ENCODE measurements at places on chromosomes 16 and 17.

GRCh38 chr17:28500712-28501379 is 5.3 kb upstream of the FOXN1 start:
- peak; percentile 31 for DNase-seq

DNA sequence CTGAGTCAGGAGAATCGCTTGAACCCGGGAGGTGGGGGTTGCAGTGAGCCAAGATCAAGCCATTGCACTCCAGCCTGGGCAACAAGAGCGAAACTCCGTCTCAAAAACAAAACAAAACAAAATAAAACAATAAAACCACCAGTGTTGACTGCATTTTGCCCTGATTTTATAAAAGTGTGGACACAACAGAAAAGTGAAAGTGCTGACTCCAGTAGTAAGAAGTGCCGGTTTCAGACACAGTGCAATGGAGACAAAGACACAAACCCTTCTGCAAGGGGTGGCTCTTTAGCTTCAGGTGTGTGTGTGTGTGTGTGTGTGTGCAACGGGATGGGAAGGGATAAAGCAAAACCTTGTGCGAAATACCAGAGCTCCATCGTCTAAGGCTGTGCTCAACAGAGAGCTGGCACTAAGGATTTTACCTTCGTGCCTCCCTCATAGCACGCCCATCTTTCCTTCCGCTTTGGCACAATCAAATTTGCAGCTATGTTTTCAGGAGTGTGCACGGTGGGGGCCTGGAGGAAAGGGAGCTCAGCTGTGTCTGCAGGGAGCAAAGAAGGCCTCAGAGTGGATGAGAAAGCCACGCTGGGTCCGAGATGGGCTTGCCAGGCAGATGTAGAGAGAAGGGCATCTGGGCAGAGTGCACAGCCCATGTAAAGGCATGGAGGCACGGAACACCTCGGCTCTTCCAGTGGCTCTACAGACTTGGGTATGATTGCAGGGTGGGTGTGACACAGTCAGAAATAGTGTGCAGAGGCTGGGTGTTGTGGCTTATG is 15.5 kb downstream of the MXRA7 start:
- no peak for DNase-seq

- DNase-seq = no peak
Observed at GRCh38 chr16:49651996-49652395, 203.9 kb downstream of the ZNF423 start.

DNA sequence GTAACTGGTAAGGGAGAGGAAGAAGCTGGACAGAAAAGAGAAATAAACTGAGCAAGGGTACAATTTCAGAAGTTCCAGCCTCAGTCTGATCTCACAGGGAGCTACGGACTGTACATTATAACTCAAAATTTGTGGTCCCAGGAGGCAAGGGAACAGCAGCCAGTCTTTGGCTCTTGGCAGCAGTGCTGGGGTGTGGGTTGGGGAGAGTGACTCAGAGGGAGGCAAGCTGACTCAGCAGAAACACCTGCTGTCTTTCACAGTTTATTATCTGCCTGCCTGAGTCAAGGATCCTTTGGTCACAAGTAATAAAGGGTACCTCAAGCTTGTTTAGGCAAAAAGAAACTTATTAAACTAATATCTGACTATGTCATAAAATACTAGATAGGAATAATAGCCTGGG is 73.5 kb upstream of the KIF2B start:
- no peak for DNase-seq

- no peak for DNase-seq
Observed at GRCh38 chr16:89178453-89179147, 7.1 kb downstream of the CDH15 start.

GRCh38 chr16:70687671-70688245 is 1.9 kb upstream of the MTSS2 start:
- no peak for DNase-seq

- no peak for DNase-seq
Observed at GRCh38 chr16:87572959-87573358, 29.3 kb upstream of the JPH3 start.

DNA sequence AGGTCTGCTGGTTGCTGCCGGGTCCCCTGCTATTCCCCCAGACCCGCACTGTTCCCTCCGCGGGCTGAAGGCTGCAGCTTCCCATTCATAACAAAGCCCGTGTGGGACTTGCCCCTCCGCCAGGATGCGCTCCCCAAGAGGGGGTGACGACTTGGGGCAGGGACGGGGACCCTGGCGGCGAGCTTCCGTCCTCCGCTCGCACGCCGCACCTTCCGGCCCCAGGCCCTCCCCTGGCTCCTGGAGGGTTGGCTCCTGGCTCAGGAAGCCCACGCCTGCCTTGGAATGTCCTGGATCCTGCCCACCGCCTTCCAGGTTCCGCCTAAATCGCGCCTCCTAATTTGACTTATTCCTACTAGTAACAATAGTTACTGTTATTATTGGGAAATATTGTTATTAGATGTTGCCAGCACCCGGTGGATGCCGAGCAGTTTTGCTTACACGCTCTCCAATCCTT is 1.1 kb upstream of the TFAP4 start:
- DNase-seq = no peak

DNA sequence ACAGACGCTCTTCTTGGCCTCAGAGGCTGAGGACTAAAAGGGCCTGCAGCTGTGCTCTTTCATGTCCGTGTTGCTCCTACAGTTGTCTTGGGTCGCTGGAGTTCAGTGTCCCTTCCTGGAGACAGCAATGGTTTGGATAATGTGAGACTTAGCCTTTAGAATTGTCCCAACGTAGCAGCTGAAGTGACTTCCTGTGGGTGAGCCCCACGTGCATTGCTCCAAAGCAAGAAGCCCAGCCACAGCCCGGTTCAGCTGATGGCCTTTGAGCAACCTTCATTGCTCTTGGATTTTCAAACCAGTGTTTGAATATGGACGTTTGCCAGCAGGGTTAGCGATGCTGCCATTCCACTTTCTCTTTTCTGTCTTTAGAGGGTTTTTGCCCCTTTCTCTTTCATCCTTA is 19.7 kb downstream of the TMEM11 start:
- no peak for DNase-seq

DNA sequence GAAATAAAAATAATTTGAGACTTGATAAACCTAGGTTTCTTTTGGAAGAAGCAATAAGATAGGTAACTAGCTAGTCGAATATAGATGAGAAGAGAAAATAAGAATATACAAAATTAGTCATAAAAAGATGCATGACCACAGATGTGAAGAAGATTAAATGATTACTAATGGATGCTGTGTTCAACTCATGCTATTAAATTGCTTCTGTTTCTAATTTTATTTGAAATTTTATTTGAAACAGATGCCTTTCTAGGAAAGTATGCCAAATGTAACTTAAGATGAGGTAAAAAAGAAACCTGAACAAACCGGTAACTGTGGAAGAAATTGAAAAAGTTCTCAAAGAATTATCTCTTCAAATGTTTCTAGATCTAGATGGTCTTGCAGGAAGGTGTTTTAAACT is 91.6 kb downstream of the OR1D5 start:
- no peak for DNase-seq

GRCh38 chr16:77288222-77288621 is 89.0 kb downstream of the SYCE1L start:
- DNase-seq = no peak

DNA sequence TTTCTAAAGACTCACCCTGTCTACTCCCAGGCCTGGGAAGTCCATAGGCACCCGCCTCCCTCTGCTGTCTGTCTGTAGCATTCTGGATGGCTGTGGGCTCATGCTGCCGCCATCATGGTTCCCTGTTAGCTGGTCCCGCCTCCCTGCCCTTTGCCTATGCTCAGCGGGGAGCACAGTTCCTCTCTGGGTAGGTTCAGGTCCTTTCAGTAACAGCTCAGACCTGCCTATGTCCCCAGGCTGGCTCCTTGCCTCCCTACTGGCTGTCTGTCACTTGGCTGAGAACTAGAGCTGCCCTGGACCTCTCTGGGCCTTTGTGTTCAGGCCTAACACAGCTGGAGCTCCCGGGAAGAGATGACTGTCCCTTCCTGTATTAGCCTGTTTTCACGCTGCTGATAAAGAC is 317.9 kb downstream of the SNX29 start:
- DNase-seq = no peak

DNA sequence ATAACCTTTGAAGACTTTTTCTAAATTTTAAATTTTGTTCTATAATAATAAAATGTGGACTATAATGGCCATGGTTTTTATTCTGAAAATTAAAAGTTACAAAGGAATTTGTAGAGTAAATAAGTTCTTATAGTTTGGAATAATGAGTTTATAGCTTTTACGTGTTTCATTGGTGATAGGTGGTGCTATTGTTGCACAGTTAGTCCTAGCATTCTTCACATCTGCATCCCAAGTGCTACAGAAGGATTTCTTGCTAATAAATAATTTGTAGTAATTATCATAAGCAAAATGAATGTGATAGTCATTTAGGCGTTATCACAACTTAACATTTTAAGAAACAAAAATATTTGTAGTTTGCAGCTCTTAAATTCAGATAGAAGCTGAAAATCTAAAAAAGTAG is 67.9 kb downstream of the BCAS3 start:
- DNase-seq = peak; percentile 22

- no peak for DNase-seq
Observed at GRCh38 chr16:10741844-10742243, 1.8 kb upstream of the NUBP1 start.

DNA sequence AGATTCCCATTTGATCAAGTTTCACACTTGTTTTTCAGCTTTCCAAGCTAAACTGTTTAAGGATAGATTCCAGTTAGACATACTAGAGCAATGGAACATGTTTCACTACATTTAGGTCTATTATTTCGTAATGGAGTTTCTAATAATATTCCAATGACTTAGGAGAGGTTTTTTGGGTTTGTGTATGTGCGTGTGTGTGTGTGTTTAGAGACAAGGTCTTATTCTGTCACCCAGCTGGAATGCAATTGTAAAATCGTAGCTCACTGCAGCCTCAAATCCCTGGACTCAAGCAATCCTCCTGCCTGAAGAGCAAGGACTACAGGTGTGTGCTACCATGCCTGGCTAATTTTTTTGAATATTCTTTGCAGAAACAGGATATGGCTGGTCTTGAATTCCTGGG is 426.3 kb downstream of the ZFHX3 start:
- DNase-seq = no peak

DNA sequence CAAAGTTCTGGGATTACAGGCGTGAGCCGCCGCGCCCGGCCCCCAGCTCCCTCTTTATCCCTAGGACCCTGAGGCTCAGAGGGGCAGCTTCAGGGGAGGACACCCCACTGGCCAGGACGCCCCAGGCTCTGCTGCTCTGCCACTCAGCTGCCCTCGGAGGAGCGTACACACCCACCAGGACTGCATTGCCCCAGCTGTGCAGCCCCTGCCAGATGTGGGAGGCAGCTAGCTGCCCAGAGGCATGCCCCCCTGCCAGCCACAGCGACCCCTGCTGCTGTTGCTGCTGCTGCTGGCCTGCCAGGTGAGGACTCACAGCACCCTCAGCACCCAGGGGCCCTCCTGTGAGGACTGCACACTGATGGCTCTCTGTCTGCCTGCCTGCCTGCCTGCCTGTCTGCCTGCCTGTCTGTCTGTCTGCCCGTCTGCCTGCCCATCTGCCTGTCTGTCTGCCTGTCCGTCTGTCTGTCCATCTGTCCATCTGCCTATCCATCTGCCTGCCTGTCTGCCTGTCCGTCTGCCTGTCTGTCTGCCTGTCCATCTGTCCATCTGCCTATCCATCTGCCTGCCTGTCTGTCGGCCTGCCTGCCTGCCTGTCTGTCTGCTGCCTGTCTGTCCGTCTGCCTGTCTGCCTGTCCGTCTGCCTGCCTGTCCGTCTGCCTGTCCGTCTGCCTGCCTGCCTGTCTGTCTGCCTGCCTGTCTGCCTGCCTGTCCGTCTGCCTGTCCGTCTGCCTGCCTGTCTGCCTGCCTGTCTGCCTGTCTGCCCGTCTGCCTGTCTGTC is 5.0 kb downstream of the GCGR start:
- DNase-seq = no peak

DNA sequence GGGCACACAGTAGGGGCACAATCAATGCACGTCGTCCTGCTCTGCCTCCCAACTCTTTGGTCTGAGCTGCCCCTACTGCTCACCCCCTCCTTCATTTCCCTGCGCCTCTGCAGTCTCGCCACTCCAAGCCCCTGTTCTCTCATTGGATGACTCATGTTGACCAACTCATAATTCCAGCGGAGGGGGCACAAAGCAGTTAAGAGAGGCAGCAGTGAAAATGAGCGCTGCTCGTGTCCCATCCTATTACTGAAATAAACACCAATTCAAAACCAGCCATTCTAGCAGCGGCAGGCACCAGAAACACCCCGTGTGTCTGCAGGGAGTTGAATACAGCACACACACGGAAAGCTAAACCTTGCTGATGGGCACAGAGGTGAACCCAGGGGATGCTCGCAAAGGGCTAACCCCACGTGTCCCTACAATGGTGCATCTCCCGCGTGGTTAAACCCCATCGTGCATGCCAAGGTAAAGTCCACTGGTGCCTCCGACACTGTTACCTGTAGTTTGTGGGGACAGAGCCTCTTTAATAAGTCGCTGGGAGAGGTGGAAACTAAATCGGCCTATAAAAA is 310.4 kb downstream of the XYLT1 start:
- no peak for DNase-seq

DNA sequence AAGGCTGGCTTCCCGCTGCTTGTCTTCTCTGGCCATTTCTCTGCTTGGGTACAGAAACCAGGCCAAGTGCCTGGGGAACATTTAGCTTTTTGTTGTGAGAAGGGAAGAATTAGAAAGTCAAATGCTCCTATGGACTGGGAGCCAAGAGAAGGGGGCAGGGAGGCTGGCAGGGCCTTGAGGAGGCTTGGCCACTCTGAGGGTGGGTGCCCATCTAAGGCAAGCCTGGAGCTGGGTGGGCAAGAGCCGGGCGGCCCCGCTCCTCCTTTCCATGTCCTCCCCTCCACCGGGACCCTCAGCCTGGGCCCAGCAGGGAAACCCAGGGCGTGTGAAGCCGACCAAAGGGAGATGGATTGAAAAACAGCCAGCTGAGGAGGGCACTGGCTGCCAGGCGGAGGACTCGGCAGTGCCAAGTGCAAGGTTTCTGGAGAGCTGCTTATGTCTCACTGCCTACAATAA is 69.4 kb downstream of the NTN1 start:
- DNase-seq = no peak

DNA sequence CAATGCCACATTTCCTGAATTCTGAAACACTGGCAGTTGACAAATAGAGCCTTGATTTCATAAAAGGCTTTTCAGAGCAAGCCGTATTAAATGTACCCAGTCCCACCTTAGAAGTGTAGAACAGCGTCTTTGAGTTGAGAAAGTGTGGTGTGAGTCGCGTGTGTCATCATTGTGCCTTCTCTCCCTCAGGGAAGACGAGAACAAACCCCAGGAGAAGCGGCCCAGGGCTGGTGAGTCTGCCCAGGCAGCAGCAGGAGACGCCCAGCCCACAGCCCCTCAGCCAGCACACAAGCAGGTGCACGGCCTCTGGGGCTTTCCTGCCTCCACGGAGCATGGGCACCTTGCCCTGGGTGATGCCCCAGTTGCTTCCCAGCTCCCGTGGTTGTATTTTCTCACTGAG is 34.0 kb downstream of the CIBAR2 start:
- no peak for DNase-seq

DNA sequence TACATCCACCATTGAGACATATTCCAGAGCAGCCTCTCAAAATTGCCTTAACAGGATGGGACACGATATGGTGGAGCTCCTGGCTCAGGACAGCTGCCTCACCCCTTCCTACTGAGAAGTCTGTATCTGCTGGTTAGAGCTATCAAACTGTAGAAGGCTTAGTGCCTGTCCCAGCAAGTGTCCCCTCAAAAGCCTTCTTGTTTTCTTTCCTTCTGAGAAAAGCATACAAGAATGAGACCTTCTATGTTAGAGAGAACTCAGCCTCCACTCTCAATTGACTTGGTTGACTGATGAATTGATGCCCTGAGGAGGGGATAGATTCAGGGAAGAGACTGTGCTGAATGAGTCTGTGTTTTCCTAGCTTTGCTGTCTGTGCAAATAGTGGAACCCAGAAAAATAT is 2020.9 kb downstream of the TP53TG3F start:
- no peak for DNase-seq

Data from NCI-H1417 (cell line).